ENCODE measurements at places on chromosomes 7 and 10.

GRCh38 chr7:17362439-17363105 is 64.1 kb downstream of the AHR start:
- no peak for DNase-seq

GRCh38 chr7:43851805-43852204 is 17.5 kb downstream of the MRPS24 start:
- no peak for DNase-seq

DNA sequence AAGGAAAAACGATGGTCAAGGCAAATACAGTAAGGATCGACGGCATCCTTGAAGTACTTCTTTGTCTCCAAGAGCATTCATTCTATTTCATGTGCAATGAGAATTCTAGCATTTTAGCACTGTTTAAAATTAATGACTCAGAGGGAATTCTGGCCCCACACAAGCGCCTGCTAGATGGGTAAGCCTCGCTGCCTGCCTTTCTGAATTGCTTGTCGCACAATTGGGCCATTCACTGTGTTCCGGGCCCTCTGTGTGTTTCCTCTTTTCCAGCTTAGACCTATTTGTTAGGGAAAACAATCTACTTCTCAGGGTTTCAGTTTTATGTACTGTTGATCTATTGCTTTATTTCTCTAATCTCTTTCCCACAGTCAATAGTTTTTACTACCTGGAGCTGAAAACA is 204.7 kb upstream of the ZNF32 start:
- DNase-seq = no peak

DNA sequence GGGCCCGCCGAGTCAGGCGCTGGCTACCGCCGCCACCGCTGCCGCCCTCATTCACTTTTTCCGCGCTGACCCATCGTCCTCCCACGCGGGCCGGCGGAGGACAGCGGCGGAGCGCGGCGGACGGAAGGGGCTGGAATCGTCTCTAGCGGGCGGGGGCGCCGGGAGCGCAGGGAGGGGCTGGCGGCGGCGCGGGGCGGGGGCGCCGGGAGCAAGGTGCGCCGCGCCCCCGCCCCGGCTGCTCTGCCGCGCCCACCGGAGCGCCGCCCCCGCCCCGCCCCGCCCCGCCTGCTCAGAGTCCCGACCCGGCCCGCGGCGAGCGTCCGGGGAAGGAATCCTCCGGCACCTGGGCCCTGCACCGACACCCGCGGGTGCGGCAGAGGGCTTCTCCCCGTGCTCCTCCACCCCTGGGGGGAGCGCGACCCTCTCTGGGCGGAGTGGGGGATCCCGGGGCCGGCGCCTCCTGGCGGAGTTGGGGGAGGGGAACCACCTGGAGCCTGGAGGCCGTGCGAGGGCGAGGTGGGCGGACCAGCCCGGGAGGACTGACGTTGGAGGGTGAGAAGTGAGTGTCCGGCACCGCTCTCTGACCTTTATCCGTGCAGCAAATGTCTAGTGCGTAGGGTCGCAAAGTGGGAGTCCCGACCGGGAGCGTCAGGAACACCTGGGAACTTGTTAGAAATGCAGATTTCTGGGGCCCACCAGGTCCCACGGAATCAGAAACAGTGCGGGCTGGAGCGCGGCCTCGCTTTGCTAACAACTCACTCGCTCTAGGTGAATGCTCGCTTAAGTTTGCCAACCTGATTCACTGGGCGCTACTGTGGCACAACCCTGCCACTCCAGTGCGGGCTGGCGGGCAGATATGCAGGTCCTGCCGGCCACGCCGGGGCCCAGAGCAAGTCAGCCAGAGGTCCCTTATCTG is at the start of gene COBL:
Gene COBL, minus strand, starts transcription at position 144 of the 916 bp plus-strand sequence. CDS start 176 bp downstream, outside the sequence.
- DNase-seq = no peak

DNA sequence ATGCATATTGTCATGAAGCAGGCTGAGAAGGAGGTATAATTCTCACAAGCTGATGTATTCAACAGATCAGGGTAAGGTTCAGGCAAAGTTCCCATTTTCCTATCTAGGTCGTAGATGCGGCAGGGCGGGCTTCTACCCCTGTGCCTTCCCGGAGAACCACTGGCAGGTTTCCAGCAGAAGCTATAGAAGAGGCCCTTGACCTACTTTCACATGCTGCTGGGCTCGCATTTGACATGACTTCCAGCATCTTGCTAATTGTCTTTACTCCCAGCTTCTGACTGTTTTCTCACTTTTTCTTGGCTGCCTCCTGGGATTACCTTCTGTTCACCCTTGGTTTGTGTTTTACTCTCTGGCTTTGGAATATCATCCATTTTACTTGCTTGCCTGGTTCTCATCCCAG is 32.6 kb upstream of the ORC5 start:
- DNase-seq = peak; percentile 88

All from NCI-H1092 (cell line).